ENCODE measurements at places on chromosomes 11 and 22.

DNA sequence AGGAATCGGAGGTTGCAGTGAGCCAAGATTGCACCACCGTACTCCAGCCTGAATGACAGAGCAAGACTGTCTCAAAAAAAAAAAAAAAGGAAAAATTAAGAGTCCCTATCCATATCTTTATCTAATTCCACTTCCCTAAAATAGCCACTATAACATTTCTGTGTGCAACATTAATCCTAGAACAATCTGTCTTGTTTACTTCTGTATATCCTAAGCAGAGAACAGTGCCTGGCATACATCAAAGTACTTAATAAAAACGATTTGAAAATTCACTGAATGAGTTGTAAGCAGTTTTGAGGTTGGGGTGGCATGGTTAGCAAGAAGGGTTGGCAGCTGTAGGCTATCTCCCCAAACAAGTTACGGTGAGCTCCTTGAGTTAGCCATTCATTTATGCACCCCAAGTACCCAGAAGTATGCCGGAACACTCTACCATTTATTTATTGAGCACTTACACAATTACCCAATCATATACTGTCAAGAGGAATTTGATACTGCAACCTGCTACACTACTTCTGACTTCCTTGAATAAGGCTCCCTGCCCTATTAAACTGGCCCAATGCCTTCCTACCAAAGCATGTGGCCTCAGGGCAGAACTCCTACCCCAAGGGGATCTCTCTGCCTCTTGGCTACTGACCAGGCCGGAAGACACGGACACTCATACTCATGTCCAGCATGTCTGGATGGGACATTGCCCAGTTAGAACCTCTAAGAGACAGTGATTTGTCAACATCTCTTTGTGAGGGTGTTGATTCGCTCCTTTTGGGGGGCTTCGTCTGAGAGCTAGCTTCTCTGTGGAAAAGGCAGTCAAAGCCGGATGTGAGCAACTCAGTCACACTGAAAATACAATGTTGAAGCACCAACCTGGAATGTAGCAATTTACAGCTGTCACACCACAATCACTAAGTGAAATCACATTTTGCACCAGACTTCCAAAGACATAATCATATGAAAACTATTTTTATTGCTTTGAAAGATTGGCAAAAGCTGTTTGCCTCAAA lies 16.3 kb upstream of the TMEM41B start:
- DNase-seq: no peak

DNA sequence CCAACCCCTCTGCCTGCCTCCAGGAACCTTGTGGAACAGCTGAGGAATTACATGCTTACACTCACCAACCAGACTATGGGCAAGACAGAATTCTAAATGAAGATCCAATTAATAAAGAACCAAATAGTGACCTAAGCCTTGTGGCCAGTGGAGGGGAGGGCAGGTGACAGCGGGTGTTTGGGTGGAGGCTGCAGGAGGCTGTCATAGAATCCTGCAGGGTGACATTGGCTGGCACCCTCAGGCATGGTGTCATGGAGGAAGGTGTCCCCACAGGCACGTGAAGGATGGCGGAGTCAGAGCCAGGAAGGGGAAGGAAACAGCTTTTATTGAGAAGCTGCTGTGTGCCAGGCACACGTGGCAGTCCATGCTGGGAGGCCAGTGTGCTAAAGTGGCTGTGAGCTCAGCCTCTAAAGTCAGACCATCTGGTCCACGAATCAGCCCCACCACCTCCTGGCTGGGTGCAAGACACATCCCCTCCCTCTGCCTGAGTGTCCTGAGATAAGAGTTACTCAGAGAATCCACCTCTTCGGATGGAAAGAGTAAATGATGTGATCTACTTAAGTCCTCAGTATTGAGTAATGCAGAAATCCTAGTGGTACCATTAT lies 8.7 kb downstream of the MYO18B start:
- no peak for DNase-seq

DNA sequence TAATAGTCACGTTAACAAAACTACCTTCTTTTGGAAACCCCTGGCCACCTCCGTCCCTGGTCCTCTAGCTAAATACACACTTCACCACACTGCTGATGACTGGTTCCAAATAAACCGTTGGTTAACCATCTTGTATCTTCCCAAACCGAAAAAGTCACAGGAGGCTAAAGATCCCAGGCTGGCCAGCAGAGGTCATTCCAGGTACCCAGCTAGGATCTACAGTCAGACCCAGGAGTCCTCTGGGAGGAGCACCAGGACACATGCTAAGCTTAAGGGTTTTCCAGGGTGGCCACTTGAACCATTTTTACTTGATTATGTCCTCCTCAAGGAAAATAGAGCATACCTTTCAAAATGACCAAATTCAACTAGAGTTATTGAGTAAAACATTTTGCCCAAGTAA lies 103.2 kb downstream of the ETS1 start:
- no peak for DNase-seq

DNA sequence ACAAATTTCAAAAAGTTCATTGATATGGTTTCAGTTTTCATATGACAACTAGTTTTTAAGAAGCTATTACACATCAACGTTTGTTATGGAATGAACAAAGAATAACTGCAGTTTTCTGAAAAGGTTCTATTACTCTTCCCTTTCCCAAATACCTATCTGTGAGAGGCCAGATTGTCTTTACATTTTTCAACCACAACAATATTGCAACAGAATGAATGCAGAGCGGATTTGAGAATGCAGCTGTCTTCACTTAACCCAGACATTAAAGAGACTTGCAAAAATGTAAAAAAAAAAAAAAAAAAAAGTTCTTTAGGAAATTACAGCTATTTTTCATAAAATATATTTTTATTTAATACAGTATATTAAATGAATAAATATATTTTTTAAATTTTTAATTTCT lies 250.8 kb downstream of the DDX10 start:
- no peak for DNase-seq

DNA sequence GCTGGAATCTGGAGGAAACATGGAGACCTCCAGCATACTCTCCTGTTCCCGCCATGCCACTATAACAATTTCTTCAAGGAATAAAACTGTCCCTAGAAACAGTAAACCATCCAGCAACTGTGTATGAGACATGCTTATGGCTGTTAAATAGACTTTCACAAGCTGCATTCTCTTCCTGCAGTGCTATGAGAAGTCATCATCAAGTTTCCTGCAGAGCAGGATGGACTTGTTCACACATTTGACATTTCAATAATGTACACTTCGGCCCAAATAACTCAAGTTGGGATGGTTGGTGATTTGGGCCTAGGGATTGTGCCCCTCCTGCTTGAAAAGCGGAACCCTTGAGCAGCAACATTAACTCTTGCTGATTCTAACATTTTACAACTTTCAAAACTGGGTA lies 20.2 kb upstream of the CSF2RB start:
- no peak for DNase-seq

GRCh38 chr11:15097411-15097810 lies 17.3 kb upstream of the INSC start:
- no peak for DNase-seq

- no peak for DNase-seq
Observed at GRCh38 chr11:26112264-26112663, 219.7 kb upstream of the ANO3 start.

- DNase-seq: no peak
Observed at GRCh38 chr11:118975771-118976709, 4.5 kb downstream of the FOXR1 start.

GRCh38 chr11:72780296-72781062 lies 13.4 kb downstream of the STARD10 start:
- no peak for DNase-seq

- no peak for DNase-seq
Observed at GRCh38 chr11:65868907-65869306, 3.7 kb downstream of the EFEMP2 start.

DNA sequence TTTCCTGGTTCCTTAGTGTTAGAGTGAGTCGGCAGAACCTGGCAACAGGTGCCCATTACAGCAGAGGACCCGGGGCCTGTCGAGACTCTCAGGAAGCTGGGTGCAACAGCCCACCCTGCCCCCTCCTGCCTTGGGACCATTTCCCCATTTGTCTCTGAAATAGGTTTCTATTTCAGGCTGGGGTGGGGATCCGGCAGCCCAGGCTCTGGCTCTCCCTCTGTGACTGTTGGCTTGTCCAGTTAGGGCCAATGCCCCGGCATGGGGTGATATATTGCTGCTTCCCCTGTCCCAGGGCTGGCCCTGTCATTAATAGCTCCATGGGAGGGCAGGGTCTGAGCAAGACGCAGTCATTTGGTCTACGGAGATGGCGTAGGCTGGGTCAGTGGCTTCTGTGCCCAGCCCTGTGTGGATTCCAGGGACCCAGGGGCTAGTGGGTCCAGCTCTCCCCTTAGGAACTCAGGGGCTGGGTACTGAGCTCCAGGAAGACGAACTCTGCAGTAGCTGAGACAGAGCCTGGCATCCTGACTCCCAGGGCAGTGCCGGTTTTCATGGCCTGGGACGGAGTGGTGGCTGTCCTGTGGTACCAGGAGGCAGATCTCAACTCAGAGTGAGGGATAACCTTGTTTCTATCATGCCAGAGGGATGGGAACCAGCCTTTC lies 2.7 kb downstream of the P2RY6 start:
- DNase-seq: no peak

DNA sequence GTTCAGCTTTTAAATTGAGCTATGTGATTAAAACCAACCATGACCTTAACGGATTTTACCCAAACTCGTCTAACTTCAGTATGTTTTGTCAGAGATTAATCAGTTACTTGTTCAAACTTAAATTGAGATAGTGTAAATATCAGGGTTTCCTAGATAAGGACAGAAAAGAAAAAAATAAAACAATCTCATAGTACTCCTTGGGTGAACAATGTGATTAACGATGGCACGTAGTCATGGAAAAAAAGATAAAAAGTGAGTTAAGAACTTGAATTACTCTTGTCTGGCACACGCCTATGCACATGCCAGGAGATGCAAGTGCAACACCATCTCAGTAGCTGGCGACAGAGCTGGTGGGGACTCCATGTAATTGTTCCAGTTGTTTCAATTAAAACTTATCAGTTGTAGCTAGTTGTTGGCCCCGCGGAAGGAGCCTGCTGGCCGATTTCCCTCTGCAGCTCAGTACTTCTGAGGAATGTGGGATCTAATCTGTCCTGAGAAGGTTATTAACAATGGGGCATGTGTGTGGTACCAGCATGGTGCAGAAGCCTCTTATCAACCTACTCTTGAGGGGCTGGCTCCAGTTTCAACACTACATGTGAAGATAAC lies 3.0 kb downstream of the RASSF10 start:
- DNase-seq: no peak

DNA sequence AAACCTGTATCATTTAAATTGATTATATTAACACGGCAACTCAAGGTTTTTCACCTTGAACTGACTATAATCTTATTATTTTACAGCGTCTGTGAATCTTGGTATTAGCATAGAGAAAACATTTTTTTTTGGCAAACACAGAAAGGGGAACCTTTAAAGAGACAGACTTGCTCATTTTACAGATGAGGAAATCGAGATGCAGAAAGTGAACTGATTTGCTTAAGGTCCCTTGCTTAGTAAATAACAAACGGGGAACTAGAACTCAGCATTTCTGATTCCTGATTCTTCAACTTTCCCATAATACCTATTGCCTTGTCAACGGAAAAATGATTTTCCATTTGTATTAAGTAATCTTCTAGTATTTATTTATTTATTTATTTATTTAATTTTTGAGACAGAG lies 33.2 kb upstream of the CECR2 start:
- no peak for DNase-seq

GRCh38 chr11:87046824-87047223 lies 9.1 kb downstream of the TMEM135 start:
- DNase-seq: no peak

- DNase-seq: no peak
Observed at GRCh38 chr11:73542175-73542574, 55.7 kb downstream of the FAM168A start.

GRCh38 chr22:48760481-48761390 lies 1066.9 kb downstream of the BRD1 start:
- DNase-seq: no peak

DNA sequence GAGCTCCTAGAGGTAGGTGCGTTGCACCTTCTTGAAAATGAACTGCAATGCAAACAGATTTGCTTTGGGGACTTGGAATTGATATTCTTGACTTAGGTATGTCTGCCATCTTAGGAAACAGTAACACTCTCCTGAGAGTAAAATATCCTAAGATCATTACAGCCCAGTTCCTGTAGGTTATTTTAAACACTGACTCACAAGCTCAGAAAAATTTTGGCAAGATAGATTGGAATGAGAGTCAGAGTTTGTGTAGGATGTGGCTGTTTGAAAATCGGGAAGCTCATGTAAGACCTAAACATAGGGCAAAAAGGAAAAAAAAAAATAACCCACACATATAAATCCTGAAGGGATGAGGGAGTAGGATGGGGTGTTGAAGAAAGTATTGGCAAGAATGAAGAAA lies 377.0 kb upstream of the LRRC4C start:
- DNase-seq: no peak

DNA sequence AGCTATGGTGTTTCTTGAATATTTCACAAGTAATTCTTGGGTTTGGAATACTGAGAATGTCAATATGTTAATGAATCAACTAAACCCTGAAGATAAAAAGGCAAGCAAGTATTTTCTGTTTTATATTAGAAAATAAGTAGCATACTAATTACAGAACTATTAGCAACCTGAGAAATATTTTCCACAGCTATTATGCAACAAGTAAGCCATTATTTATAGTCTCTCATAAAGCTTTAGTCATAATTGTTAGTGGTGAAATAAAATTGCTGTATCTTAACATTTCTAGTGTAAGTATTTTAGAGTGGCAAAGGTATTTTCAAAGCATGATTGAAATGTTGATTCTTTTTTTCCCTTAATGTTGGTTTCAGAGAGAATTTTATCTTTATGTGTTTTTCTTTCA lies 53.3 kb downstream of the FAR1 start:
- DNase-seq: no peak

GRCh38 chr11:99368583-99368982 lies 347.8 kb downstream of the CNTN5 start:
- DNase-seq: no peak

GRCh38 chr22:23144932-23145877 lies at the start of gene RAB36:
RAB36 (plus strand) TSS chr22:23145477; CDS start chr22:23146617, 1,140 bp downstream.
- DNase-seq: peak; percentile 47

DNA sequence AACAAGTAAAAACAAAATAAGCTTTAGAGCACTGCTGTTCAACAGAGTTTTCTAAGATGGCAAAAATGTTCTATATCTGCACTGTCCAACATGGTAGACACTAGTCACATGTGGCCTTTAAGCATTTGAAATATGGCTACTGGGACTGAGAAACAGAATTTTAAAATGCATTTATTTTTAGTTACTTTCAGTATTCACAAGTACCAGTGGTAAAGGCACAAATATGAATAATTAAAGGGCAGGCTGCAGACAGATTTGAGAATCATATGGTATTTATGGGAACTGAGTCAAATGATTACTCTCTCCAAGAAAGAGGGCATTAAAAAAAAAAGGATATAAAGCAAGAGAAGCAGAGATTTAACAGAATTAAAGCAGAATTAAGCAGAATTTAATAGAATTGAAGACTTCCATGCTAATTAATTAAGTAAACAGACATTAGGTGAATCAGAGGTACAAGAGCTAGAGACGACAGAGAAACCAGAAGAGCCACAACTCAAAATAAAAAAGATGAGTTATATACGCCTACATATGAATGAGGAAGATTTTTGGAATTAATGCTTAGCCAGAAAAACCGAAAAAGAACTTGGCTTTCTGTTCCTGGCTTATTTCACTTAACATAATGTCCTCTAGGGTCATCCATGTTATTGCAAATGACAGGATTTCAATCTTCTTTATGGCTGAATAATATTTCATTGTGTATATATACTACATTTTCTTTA lies 160.4 kb downstream of the ATG16L2 start:
- no peak for DNase-seq

Measured in stimulated activated CD4-positive, alpha-beta T cell treated with anti-CD3 and anti-CD28 coated beads, Interleukin-1b, Interleukin-23, amount 100 ng/mL, for 1 hour (primary cell).